ENCODE measurements at places on chromosomes 1 and 21.

GRCh38 chr1:248404024-248404423 is 1.2 kb downstream of the OR2T1 start:
- peak; percentile 44 for DNase-seq

GRCh38 chr1:234250747-234251146 is 122.5 kb upstream of the COA6 start:
- no peak for DNase-seq

DNA sequence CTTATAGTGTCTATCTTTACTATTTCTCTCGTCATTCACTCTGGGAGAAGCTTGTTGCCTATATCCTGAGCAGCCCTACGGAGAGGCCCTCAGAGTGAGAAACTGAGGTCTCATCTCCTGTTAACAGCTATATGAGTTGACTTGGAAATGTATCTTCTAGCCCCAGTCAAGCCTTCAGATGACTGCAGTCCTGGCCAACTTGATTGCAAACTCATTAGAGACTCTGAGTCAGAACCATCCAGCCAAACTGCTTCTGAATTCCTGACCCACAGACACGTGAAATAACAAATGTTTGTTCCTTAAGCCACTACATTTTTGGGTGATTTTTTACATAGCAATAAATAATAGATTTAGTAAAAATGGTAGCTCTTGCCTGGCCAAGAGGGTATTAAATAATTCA is 3.9 kb upstream of the ZBED6 start:
- no peak for DNase-seq

DNA sequence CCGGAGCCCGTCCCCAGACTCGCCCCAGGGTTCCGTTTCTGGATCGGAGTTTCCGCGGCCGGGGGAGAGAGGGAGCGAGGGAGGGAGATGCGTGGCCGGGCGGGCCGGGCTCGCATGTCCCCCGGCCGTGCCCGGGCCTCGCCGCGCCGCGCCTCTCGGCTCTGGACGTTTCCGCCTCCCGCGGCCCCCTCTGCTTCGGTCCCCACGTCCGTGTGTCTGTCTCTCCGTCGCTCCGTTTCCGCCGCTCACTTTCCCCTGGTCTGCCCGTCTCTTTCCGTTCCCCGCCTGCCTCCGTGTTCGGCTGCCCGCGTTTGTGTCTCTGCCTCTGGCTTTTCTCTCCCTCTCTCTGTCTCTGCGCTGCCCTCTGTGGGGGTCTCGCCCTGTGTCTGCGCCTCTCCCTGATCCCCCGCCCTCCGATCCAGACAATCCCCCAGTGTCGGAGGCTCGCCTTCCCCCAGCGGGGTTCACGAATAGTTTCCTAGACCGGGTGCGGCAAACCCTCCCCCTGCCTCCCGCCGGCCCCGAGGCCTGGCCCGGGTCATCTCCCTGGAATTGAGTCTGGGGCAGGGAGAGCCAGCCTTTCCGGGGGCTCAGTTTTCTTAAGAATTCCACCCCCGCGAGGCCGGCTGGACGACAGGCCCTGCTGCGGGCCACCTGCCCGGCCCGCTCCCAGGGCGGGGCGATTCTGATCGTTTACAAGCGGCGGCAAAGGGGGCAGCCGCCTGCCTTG is 735 bp downstream of the NBL1 start:
- DNase-seq: peak; percentile 58

DNA sequence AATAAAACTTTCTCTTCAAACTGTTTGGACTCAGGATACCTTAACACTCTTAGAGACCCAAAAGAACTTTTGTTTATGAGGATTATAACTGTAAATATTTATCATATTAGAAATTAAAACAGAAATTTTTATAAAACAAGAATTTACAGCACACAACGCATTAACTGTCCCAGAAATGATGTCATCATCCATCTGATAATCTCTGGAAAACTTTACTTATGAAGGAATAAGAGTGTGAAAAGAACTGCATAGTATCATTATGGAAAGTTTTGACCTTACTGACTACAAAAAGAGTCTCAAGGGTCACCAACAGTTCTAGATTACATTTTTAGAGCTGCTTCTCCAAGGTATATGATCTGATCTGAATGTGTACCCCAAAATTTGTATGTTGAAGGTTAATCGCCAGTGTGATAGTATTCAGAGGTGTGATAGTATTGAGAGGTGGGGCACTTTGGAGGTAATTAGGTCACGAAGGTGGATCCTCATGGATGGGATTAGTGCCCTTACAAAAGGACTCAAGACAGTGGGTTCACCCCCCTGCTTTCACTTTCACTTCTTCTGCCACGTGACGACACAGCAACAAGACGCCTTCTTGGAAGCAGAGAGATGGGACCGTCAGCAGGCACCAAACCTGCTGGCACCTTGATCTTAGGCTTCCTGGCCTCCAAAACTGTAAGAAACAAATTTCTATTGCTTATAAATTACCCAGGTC is 95.7 kb upstream of the NR5A2 start:
- peak; percentile 73 for DNase-seq

DNA sequence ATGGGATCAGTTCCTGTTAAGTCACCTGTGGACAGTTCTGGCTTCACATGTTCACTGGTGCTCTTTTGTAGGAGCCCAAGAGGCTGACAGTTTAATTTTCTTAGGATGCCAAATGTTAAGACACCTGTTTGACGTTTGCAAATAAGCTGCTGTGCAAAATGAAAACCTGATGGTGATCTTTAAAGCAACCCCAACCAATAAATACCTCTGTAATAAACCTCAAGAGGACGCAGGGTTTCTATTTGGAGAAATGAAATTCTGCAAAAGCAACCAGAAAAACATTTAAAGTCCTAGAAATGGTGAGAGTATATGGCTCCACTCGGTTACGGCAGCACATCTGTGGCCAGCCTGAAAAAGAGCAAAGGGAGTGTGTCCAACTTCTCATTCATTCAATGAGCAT is 5.7 kb upstream of the RHEX start:
- no peak for DNase-seq

DNA sequence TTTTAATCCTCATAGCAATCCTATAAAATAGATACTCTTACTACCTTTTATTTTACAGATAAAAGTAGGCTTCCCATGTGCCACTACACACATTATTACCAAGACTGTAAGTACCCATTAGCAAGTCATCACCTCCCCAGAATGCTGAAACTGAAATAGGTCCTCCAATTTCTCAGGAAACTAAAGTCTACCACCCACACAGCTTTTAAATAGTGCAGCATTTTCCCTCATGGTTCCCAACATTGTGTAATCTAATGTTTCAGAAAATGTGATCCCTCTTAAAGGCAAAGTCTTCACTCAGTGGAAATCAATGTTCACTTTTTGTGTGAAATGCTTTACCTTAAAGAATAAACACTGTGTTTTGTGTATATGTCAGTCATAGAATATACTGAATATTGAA is 356.5 kb downstream of the GPATCH2 start:
- DNase-seq: no peak

DNA sequence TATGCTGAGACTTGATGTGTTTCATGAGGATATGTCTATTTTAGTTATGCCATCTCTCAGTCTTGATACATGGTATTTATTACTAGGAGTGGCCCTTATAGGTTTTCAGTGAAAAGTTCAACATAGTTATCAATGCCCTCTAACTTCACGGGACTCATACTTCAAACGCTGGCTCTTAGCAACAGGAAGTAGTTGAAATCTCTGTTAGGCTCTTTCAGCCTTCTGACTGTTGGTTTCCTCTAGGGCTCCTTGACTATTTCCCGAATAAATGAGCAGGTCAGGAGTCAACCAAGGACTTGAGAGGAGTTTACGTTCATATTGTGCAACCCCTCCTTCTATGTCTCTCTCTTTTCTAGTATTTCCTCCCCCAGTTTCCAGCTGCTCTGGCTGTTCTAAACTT is 141.8 kb downstream of the RGS7 start:
- no peak for DNase-seq

DNA sequence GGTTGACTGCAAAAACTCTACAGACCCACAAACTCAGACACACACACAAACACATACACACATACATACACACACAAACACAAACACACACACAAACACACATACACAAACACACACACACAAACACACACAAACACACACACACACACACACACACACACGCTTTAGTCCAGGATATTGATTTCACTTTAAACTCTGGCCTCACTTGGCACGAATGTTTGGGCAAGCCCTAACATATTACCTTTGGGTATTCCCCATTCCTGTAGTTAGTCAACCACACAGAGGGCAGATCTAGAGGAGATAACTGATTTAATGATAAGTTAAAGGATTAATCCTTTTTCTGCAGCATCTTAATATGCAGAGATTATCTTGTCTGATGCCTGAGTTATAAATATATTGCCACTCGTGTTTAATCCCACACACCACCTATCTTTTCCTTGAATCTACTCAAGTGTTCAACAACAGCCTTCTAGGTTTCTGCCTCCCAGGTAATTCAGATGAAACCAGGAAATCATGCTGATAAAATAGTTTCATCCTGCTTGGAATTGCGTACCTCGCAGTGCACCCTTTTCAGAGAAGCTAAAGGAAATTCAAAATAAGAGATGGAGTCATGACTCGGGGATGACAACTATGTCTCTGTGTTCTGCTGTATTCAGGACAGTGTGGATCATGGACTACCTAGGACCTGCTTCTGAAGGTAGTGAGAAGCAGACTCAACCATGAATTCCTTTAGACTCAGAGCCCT is 14.5 kb upstream of the RUNX1 start:
- no peak for DNase-seq

- no peak for DNase-seq
Observed at GRCh38 chr1:203480084-203480483, 4.5 kb downstream of the PRELP start.

GRCh38 chr1:42311138-42311537 is 23.9 kb downstream of the FOXJ3 start:
- no peak for DNase-seq

GRCh38 chr1:63915121-63915520 is 141.3 kb downstream of the ROR1 start:
- peak; percentile 22 for DNase-seq

- no peak for DNase-seq
Observed at GRCh38 chr1:168271636-168272035, 9.0 kb upstream of the TBX19 start.

DNA sequence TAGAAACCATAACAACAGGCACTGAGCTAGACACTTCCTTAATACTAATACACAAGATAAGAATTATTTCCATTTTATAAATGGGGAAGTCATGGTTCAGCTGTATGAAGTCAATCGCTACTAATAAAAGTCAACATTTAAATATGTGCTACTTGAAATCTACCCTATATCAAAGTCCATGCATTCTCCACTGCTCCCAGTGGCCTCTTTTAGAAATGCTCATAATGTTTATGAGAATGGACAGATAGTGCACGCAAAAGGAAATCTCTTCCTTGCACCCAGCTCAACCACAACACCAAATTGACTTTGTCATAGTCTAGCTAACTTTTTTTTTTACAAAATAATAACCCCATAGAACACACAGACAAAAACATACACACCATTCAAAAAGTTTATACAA is 281.7 kb upstream of the CXADR start:
- DNase-seq: no peak

DNA sequence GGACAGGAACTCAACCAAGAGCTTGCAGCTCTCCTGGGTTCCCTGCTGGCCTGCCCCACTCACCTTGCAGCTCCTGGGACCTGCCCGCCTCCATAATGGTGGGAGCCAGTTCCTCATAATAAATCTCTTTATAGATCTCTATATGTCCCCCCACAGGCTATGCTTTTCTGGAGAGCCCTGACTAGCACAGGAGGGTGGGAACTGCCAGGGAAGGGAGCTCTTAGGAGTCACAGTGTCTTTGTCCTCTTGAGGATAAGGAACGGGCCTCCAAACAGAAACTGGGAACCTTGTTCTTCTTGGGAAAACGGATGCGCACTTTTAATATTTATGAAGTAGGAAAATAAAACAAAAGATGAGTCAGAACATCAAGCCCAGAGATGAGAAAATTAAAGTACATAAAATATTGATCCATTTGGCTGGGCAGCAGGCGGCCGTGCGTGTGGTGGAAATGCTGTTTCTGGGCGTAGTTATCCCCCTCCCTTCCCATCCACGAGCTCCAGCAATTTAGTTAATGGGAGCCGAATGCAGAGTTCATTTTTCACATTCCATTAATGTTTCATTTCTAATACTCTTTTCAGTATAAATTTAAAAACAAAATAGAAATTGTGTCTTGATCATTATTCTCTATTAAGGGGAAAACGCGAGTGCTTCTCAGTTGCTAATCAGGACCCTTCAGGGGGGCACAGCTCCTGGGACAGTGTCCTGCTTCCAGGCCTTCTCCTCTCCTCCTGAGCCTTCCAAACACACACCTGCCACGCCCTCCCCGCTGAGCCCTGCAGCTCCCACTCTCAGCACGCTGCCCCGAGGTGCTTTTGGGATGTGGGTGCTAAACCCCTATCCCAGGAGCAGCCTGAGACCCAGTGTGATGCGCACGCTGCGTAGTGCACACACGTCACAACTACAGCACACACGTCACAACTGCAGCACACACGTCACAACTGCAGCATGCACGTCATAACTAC is 323.3 kb upstream of the AJAP1 start:
- DNase-seq: no peak

- DNase-seq: no peak
Observed at GRCh38 chr1:221824025-221824424, 82.1 kb upstream of the DUSP10 start.

GRCh38 chr1:23244256-23244761 is 27.0 kb upstream of the HTR1D start:
- no peak for DNase-seq

GRCh38 chr1:93698329-93699048 is 16.9 kb upstream of the BCAR3 start:
- DNase-seq: no peak

GRCh38 chr1:169345511-169345910 is 22.1 kb downstream of the NME7 start:
- DNase-seq: peak; percentile 51

DNA sequence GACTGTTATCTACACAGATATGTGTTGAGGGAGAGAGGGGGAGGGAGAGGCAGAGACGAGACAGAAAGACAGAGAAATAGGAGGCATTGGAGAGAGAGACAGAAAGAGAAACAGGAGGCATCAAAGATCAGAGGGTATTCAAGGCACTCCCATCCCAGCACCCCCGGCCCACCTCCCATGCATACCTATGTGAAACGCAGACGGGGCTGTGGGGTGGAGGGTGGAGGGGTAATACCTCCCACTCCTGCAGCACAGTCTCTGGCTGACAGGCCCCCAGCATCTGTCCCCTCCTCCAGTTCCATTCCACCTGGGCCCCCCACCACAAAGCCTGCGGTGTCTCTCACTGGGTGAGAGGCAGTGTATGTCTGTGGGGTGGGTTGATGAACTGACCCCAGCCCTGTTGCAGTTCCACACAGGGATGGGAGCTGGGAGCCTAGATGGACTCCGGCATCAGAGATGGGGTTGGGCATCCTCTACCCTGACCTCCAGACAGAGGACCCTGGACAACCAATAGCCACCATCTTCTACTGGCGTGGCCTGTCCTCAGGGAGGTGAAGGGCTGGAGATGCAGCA is 49.7 kb downstream of the RAP1GAP start:
- no peak for DNase-seq

GRCh38 chr1:22761821-22762220 is 51.2 kb downstream of the EPHB2 start:
- DNase-seq: no peak

- DNase-seq: peak; percentile 66
Observed at GRCh38 chr1:226100436-226101391, 38.2 kb downstream of the H3-3A start.

GRCh38 chr1:16294219-16295212 is 57.5 kb upstream of the CPLANE2 start:
- DNase-seq: no peak

- DNase-seq: no peak
Observed at GRCh38 chr1:240258910-240259309, 167.2 kb downstream of the FMN2 start.

Data from hematopoietic multipotent progenitor cell treated with erythropoietin and hydrocortisone succinate and interleukin-3 and kit ligand, for 6 days (in vitro differentiated cells).